T-helper 2 cell (primary cell): ENCODE measurements at places on chromosomes 7 and 10.

- no peak for DNase-seq
These were observed 138.5 kb downstream of the SRPK2 start for GRCh38 chr7:105250239-105250638.

DNA sequence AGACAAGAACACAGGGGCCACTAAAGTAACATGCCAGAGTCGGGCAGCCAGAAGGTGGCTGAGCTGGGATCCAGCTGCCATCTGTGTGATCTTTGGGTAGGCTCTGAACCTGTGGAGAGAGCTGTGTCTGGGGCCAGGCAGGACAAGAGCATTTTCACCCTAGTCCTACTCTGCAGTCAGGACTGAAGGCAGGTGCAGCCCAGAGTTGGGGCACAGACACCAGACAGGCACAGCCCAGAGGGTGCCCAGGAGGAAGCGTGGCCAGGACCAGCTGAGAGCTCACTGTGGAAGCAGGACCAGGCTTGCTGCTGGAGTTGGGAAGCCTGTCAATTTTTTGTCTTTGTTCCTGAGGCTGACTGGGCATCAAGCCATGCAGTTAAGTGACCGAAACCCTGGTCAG is 113.6 kb downstream of the ADCY1 start:
- no peak for DNase-seq

DNA sequence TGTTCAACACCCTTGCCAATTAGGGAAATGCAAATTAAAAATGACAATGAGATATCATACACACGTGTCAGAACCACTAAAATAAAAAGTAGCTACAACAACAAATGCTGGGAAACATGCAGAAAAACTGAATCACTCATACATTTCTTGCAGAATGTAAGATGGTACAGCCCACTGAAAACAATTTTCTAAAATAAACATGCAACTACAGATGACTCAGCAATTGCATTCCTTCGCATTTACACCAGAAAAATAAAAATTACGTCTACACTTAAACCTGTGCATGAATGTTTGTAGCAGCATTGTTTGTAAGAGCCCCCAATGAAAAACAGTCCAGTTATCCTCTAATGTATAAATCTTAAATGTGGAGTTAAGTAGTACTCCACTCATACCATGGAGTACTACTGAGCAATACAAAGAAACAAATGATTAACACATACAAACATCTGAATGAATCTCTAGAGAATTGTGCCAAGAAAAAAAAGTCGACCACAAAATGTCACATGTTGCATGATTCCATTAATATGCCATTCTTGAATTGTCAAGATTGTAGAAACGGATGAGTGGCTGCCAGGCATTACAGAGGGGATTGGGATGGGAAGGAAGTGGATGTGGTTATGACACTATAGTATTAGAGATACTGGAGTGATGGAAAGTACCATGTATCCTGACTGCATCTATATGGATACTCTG is 134.6 kb upstream of the NPSR1 start:
- DNase-seq = no peak

- DNase-seq = no peak
These were observed 93.8 kb downstream of the PARD3 start for GRCh38 chr10:34721208-34721840.

DNA sequence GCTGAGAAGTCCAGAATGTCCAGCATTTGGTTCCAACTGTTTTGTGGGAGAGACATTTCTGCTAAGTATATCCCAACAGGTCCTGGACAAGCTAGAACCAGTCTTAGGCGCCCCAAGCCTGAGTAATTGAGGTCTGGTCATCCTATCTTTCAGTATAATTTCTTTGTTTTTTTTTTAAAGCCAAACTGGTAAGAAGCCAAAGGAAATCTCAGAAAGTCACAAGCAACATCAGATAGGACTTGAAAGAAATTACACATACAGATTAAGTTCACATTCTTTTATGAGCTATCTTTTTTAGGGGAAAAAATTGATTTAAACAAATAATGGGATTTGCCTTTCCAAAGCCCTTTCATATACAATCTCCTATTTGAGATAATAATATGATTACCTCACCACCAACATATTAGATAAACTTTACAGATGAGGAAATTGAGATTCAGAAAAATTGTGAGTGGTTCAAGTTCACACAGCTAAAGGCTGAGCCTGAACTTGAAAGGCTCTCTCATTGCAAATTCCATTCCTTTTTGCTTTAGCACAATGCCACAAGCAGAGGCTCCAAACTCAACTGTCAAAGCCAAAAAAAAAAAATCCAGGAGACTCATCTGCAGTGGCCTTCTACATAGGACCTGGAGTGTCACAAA is 15.0 kb downstream of the PDLIM1 start:
- no peak for DNase-seq

DNA sequence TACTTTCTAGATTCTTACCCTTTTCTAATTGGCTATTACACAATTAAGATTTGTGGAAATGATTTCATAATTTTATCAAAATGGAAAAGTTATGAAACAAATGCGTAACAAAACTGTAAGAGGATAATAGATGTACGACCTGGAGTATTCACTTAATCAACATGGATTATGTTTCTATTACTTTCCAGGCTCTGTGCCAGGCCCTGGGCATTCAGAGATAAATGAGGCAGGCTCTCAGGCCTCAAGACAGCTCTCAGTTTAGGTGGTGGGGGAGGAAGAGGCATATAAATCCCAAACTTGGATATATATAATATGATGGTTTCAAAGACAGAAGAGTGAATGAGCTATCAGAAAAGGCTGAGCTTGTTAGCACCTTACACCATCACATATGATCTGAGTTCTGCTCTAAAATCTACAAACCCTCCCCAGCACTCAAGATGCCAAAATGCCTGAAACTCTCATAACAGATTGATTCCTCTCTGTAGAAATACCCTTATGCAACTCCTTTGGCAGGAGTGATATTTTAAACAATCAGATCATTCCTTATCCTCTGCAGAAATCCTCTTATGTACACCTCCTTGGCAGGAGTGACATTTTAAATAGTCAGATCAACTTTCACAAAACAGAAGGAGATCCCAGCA is 42.5 kb downstream of the ACBD5 start:
- no peak for DNase-seq

- no peak for DNase-seq
These were observed 232.2 kb downstream of the TCERG1L start for GRCh38 chr10:131079314-131079713.

DNA sequence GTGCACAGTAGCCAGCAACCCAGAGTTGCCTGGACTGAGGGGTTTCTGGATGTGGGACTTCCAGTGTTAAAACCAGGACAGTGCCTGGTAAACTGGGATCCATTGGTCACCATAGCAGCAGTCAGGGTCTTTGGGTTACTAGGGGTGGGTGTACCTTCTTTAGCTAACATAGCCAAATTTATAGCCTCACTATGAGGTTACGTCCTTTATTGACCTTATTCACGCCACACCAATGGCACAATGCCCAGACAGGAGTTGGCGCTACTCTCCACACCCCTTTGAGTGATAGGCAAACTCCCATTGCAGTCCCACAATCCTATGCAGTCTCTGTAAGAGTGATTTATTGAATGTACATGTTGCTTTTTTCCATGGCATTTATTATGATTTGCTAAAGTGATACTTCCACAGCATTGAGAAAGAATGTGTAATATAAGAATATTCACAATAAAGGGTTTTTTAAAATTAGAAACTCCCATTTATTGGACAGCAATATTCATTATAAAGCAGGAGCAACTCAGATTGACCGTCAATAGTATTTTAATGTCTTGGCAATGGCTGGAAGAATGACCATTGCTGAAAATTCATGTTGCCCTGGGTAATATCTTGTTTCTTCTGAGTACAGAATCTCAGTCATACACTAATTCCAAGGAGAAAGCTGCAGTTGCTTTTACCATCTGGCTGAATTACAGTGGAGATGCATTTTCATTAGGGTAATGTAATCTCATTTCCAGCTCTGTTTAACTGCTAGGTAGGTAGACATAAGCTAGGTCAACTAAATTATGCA is 26.1 kb downstream of the IFIT5 start:
- no peak for DNase-seq

GRCh38 chr7:81810476-81811155 is 40.8 kb upstream of the HGF start:
- no peak for DNase-seq

DNA sequence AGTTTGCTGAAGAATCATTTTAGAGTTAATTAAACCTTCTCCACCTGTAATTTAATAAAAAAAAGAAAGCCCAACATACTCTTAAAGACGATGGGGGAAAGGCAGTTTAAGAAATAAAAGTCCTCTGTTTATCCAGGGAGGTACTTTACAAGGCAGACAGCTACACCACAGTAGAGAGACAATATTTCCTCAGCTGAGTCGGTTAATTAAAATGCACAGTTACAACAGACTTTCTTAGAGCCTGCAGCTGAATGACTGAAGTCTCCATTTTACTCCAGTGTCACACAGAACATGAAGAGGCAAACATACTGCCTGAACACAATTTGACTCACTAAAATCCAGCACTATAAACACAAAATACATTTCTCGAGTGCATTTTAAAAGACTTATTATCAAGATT is 15.1 kb downstream of the LRRTM3 start:
- no peak for DNase-seq

DNA sequence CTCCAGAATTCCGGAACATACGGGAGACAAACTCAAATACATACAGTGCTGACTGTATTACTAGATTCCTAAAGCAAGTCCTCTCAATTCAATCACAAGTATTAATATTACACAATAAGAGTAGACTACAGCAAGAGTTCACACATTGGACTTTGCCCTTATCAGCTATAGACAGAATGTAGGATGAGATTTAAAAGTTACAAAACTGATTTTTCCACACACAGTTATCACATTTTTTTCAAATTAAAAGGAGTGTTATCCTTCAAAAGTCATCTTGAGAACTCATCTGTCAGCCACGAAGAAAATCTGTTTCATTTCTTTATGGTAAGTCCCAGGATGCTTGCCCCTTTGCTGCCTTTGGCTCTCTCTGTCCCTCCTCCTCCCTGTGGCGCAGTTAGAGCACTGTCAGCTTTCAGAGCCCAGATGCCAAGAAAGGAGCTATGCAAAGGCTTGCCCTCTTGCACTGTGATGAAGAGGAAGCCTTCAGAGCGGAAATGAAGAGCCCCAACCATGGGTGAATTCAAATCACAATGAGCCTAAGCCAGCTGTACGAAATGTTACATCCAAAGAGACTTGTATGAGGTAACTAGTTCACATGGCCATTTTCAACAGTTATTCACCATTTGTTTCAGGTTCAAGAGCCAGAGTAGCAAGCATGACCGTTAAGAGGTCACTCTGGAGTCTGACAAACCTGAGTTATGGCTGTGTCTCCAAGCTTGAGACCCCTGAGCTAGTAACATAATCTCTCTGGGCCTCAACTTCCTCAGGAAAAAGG is 10.7 kb downstream of the NCOA4 start:
- DNase-seq = peak; percentile 26

- DNase-seq = no peak
These were observed 34.8 kb downstream of the BNIP3 start for GRCh38 chr10:131946880-131947279.

- no peak for DNase-seq
These were observed 51.6 kb upstream of the AQP1 start for GRCh38 chr7:30859940-30860496.

- peak; percentile 45 for DNase-seq
These were observed 534 bp downstream of the PSMA2 start for GRCh38 chr7:42931447-42931833.

DNA sequence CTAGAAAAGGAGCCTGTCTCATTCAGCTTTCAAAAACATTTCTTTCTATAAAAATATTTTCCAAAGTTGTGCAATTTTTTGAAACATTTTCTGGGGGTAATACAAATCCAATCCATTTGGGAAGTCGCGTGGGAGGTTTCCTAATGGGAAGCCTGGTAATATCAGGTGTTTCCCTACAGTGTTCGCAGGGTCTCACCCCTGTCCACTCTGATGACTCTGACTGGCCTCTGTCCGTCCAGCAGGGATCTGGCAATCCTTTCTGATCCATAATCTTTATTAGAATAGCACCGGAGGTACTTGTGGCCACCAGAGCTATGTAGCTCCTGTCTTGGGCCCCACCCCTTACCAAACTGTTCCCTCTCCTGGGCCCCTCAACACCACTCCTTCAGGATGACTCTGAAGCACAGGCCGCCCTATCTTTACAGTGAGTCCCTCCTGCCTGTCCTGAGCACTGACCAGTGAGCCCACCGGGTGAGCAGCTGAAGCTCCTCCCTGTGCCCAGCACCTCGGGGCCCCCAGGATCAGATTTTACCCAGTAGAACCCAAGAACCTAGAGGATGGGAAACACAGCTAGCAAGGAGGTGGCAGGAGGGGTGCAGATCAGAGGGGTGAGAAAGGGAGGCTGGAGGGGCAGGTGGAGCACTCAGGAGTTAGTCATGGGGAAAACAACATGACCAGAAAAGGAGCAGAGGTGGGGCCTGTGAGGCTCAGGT is 84.8 kb downstream of the PTPRE start:
- no peak for DNase-seq
